ENCODE measurements at places on chromosomes 2 and 18.

GRCh38 chr2:86225581-86225980 is 26.3 kb downstream of the MRPL35 start:
- DNase-seq: peak; percentile 64

DNA sequence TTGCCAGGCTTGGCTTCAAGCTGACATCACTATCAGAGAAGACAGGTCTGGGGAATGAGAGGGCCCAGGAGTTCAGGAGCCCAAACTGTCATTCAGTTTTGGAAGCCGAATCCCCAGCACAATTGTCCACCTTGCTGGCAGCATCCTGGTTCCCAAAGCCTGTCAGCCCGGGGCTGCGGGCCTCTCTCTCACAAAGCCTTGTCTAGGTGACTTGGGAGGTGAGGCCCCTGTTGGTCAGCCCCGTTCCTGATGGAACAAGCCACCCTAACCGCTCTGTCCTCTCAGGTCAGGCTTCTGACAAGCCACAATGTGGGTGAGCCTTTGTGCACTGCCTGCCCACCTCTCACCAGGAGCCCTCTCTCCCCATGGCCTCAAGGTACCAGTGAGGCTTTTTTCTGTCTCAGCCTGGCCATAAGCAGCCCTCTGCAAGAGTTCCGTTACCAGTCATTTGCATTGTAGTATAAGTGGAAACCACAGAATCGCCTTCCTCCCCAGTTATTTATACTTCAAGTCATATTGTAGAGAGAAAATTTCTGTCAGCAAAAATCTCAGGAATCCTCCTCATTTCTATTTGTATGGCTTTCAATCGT is 100.6 kb downstream of the MSH2 start:
- no peak for DNase-seq

GRCh38 chr18:68985172-68985820 is 187.4 kb downstream of the CCDC102B start:
- no peak for DNase-seq

GRCh38 chr2:144493027-144493809 is 26.7 kb downstream of the ZEB2 start:
- DNase-seq: no peak

- no peak for DNase-seq
Measured at GRCh38 chr2:173150087-173150486, 74.4 kb downstream of the MAP3K20 start.

DNA sequence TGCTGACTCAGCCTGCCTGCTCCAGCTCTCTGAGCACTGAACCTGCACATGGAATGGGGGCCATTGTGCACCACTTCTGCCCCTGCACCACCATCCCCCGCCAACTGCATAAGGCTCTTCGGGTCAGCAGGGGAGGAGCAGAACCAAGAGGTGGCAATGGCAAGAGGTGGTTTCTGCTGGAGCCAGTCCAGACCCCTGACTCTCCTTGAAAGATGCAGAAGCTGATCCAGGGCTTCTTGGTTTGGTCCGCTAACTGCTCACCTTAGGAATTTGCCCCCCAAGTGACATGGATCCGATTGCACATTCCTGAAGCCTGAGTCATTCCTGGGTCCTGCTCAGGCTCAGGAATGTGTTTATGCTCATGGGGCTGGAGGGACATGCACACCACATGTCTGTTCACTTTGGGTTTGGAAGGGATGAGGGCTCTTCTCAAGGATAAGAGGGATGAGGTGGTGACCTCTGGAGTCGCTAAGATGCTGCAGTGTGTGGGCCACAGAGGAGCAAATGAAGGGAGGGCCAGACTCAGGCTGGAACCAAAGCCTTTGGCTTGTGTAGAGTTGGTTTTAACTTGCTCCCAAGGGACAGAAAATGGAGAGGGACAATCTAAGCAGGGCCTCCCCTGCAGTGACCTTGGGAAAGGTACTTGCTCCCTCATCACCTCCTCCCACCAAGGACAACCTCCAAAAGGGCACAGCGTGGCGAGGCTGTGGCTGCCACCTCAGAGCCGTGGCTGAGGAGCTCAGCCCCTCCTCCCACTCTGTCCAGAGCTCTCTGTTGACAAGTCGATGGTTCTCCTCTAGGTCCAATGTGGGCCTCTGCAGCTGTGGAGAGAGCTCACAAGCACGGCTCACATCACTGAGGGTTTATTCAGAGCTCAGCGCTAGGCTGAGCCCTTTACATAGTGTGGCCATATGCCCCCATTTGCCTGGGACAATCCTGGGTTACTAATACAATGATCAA is 66.2 kb downstream of the HS1BP3 start:
- no peak for DNase-seq

DNA sequence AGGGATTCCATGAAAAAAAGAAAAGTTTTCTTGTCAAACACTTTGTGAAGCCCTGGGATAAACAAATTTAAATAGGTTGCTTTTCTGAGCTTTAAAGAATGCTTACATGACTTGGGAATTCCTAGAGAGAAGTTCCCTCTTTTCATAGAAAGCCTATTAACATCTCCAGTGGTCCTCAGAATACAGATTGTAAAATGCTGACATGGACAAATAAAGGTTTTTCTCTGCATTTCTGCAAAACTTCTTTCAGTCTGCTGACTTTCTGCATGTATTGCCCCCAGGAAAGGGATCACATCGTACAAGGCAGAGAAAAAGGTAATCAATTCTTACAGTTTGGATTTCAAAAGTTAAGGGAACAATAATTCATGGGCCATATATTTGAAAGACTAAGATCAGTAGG is 20.6 kb downstream of the ZNF385B start:
- no peak for DNase-seq

GRCh38 chr2:151020411-151020810 is 241.3 kb downstream of the RBM43 start:
- no peak for DNase-seq

DNA sequence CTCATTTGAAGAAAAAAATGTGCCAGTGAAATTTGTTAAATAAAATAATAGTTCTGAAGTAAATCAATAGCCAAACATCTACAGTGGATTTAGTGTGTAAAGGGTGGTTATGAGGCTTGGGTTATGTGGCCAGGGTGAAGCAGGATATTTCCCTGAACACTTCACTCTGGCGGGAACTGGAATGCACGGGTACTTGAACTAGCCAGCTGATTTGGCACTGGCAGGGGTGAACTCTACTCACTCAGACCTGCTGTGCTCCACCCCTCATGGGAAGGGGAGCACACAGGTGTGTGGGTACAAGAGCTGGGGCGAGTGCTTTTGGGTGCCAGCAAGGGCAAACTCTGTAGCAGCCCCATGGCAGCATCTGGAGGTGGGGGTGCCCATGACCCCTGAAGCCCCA is 278.2 kb downstream of the CALCRL start:
- DNase-seq: no peak

DNA sequence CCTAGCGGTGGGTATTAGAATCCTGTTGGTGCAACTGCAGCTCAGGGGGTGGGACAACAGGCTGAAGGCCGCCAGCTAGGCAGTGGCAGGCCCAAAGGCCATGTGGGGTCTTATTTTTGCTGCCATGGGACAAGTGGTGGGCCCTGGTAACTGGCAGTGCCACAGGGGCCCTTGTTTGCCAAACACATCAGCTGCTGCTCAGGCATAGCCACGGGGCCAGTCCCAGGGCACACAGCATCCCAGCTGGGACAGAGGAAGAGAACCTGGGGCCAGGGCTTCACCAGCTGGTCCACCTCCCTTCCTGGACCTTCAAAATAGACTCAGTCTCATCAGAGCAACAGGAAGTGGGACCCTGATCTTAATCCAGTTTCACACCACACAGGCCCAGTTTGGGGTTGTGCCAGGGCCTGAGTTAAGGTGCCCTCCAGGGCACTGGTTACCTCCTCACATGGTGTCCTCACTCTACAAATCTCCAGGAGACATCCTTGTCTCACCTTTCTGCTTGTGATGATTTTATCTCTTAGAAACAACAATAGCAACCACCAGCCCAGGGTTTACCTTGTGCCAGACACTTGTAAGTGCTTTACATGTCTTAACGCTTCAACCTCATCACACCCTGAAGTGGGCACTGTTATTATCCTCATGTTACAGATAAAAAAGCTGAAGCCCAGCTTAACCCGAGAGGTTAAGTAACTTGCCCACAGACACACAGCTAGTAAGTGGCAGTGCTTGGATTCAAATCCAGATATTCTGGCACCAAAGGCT is 98.5 kb downstream of the GYPC start:
- DNase-seq: no peak

GRCh38 chr18:58183226-58183625 is 139.2 kb downstream of the NEDD4L start:
- DNase-seq: no peak

DNA sequence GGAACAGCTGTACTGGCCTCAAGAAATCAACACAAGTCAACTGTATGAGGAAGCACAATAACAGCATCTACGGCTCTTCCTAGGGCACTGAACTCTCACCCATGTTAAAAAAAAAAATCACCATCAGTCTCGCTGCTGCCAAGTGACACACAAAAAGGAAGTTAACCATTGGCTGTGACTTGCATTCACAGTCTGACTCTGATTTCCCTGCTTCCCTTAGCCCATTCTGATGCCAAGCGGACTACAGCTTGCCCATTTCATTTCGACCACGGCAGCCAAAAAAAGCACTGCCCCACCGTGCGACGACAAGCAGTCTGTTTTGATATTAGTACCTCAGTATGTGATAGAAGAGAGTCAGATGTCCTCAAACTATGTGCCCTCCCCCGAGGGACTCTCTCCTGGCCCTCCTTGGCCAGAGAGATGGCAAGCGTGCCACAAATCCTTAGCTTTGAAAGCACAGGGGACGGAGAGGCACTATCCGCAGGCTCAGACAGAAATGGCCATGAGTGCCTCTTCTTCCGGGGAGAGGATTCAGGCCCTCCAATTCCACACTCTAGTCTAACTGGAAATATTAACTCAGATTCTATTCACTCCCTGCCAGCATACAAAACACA is 250.0 kb downstream of the TCF4 start:
- no peak for DNase-seq

GRCh38 chr2:47379384-47379783 is 23.6 kb upstream of the MSH2 start:
- no peak for DNase-seq

GRCh38 chr2:88669482-88670214 is 21.8 kb upstream of the RPIA start:
- DNase-seq: peak; percentile 36

GRCh38 chr2:81650048-81650971 is 1345.8 kb upstream of the LRRTM1 start:
- no peak for DNase-seq

DNA sequence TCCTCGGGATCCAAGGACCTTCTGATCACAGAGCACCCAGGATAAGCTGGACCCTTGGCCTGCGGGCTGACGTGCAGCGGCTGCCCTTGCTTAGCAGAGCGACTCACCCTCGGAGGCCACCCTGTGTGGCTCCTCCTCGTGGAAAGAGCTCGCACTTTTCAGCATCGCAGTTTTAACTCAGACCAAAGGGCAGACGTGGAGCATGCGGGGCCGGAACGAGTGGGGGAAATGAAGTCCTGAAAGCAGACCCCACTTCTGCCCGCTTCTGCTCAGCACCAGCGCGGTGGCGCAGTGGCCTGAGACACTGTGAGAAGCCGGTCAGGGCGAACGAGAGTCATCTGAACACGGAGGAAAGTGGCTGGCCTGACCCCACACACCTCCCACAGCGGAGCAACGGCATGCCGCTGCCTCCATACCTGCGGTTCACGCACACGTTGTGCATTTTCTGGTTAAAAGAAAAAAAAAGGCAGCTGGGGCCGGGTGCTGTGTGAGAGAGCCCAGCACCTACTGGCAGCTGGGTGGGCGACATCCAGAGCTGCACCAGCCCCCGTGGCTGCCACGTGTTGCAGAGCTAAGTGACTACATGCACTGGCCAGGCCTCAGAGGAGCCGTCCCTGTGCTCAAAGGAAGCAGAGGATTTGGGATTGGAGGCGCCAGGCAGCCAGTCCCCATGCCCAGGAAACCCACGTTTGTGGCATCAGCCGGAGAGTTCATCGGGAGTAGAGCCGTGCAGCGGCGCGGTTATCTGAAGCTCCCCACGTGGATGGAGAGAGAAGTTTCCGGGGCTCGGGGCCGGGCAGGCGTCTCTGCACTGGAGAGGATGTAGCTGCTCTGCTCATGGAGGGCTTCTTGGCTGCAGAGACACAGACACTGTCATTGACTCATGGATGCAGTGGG is 89.7 kb downstream of the USP40 start:
- DNase-seq: peak; percentile 1

DNA sequence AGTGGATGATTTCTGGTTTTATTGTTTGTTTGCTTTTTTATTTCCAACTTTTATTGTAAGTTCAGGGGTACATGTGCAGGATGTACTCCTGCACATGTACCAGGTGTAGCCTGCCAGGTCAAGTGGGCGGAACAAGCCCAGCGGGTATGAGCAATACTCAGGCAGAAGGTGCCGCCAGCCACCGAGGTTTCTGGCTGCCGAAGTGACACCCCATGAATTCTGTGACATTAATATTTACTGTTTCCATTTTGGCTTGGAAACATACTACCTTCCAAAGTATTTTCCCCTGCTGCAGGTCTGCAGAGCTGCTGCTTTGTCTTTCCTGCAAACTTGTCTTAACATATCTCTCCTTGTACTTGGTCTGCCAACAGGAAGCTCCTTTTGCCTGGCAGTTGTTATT is 78.5 kb downstream of the PTPN4 start:
- no peak for DNase-seq

GRCh38 chr18:50356036-50356945 is 18.6 kb upstream of the SKA1 start:
- no peak for DNase-seq

DNA sequence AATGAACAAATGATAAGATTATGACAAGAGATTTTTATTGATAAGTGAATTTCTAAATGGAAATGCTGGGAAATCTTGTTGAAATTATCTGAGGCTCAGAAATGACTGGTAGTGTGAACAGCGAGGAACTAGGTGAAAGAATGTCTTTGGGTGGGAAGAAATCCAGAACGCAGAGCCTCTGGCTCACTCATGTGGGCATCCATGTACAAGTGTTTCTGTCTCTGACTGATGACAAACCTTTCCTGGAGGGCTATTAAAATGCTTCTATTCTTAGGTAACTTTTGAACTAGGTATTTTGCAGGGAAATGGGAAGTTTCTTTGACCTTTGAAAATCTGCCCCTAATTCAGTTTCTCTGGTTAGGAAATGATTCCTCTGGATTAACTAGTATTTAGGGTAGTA is 598.6 kb downstream of the SLC4A3 start:
- DNase-seq: no peak

GRCh38 chr18:76491473-76491775 is 3.6 kb downstream of the ZNF516 start:
- DNase-seq: peak; percentile 65

GRCh38 chr2:184363213-184363612 is 235.1 kb upstream of the ZNF804A start:
- no peak for DNase-seq

DNA sequence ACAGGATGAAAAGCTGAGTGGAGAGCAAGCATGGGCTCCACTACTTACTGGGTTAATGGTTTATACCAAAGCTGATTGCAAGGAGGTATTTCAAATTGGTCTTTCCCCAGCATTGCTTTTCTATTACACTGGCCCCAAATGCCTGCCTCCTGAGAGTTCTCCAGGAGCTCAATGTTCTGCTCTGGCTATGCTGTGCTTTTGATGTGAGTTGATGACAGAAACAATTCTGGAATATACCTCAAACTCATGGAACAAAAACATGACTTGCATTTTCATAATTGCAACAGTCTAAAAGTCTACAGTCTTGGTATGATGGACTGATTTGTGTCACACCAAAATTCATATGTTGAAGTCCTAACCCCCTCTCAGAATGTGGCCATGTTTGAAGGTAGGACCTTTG is 258.0 kb downstream of the CDH20 start:
- DNase-seq: no peak

GRCh38 chr18:75204269-75204731 is 4.6 kb downstream of the PTGR3 start:
- DNase-seq: no peak

- no peak for DNase-seq
Measured at GRCh38 chr2:217915706-217916105, 87.1 kb downstream of the TNS1 start.

All from GM19239 (cell line).